Germinal center (tissue), 1 donor: ENCODE measurements at places on chromosomes 4 and X.

- peak; percentile 27 for DNase-seq
Measured at GRCh38 chrX:129823115-129823514, 20.6 kb downstream of the ZDHHC9 start.

- DNase-seq: no peak
Measured at GRCh38 chr4:104352211-104352610, 142.5 kb downstream of the CXXC4 start.

- DNase-seq: no peak
Measured at GRCh38 chrX:2503591-2504500, 3.1 kb upstream of the DHRSX start.

DNA sequence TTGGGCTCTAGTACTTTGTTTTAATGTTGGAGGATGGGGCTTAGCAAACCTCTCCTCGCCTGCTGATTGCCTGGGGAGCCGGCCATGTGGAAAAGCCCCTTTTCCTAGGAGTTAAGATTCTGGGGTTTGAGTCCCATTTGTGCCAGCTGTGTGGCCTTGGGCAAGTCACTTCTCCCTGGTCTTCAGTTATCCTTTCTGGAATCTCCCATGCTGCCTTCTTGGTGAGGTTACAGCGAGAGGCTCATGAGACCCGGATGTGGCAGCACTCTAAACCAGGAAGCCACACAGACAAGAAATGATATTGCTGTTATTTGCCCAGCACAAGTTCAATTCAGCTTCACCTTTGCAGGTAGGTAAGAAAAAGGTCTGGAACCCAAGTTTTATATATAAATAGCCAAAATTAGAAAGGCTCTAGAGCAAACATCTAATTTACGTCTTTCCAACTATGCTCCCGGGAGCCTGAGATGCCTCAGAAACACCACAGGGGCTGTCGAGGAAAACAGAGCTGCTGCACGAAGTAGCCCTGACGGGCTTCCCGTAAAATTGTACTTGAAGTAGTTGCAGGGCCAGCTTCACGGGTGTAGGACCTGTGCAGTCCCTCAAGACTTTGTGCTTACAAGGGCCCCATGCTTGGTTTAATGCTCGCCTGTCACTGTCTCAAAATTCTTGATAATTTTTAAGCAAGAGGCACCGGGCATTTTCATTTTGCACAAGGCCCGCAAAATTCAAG, 8.3 kb upstream of the SASH3 start:
- DNase-seq: no peak

- DNase-seq: no peak
Measured at GRCh38 chrX:66045894-66046293, 6.0 kb upstream of the VSIG4 start.

DNA sequence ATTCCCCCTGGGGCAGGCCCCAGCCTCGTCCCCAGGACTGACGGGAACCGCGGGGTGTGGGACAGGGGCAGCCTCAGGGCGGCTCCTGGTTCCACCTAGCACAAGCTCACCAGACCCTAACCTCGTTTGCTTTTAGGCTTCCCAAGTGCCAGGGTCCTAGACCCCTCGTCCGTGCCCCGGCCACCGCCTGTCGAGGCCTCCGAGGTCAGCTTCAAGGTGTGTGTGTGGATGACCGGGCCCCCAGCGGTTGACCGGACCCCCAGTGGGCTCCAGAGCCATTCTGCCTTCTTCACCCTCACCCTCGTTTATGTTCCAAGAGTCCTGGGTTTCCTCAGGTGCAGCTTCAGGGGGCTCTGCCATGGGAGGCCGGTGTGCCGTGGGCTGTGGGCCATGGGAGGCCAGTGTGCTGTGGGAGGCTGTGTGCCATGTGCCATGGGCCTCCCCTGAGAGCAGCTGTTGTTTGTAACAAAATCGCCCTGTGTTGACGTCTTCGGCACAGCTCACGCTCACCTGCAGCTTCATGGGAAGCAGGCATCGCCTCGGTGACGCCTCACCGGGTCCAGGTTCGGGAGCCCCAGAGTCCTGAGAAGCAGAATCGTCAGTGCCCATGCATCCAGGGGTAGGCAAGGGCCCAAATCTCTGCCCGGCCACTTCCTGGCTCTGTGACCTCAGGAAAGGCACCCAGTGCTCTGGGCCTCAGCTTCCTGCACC, 43.0 kb upstream of the HMX1 start:
- DNase-seq: no peak

GRCh38 chrX:72604705-72605104, 32.1 kb upstream of the HDAC8 start:
- no peak for DNase-seq

DNA sequence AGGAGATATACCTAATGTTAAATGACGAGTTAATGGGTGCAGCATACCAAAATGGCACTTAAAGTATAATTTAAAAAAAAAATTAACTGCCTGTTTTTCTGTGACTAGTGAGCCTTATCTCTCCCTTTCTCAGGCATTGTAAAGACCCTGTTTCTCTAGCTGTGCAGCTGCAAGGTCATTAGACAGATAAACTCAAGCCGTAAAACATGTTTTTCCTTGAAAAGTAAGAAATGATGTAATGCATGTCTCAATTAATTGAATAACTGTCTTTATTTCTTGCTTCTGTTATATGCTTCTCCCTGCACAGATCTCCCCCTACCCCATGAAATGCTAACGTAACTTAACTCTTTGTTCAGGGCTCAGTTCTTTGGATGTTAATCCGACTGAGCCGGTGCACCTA, 10.5 kb downstream of the TBC1D19 start:
- no peak for DNase-seq

- no peak for DNase-seq
Measured at GRCh38 chr4:184706453-184706852, 27.4 kb downstream of the CENPU start.

DNA sequence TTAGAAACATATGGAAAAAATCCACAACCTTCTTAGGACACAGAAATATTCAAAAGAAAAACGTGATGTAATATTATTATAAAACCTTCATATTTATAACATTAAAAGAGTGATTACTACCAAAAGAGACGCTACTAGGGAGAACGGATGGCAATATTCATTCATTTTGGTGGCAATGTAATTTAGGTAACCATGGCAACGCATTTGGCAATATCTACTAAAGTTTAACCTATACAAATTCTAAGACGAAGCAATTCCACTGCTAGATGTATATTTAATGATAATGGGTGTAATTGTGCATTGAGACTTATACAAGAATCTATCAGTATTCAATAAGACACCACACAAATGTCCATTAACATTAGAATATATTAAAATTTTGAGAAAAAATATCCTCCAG, 709.4 kb downstream of the ARAP2 start:
- DNase-seq: no peak

DNA sequence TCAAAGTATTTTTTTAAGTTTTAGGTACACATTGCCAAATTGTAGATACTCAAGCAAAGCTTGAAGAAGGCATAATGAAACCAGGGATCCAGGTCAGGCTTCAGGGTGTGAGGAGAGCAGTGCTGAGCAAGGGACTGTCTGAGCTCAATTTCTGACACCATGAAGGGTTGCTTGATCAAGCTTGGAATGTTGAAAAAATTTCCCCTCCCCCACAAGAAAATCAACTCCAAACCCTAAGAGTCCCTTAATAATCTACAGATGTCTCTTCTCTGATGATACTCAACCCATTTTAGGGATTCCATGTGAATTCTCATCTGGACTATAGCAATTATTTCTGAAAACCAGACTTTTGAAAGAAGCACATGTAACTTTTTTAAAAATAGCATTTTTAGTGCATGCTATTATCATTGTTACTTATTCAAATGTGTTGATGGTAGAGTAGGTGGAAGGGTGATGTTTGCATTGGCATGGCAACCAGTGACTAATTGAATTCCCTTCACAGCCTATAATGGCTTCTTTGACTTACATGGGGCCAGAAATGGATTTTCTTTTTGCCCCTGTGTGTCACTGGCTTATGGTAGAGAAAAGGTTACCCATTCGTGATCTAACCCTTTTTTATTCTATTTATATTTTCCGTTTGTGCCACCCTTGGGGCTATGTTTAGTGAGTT, 252.0 kb downstream of the FBXW7 start:
- no peak for DNase-seq

DNA sequence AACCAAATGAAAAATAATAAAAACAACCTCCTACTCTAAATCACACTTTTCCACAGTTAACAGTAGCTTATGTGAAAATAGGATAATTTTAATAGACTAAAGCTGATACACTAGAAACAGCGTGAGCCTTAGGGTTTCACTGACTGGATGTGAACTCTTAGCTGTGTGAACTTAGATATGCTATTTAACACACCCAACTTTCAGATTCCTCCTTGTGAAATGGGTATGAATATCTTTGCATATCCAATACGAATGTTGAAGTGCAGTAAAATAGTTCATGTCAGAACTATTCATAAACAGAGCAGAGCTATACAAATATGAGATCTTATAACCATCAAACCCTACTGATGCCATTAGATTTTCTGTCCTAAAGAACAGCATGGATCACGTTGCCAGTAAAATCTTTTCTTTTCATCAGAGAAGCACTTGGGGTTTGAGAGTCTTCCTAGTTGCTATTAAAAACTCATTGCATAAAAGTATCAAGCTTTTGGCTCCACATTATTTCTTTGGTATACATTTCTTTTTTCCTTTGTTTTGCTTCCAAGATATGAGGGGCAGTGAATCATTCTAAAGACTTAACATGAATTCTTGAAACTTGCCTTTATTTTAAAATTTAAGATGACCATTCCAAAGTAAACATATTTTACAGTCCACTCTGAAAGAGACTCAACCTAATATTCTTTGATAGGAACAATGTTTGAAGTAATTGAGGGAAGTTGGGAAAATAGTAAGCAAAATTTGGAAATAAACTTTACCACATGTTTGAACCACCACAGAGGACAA, 102.4 kb downstream of the CPE start:
- DNase-seq: no peak

DNA sequence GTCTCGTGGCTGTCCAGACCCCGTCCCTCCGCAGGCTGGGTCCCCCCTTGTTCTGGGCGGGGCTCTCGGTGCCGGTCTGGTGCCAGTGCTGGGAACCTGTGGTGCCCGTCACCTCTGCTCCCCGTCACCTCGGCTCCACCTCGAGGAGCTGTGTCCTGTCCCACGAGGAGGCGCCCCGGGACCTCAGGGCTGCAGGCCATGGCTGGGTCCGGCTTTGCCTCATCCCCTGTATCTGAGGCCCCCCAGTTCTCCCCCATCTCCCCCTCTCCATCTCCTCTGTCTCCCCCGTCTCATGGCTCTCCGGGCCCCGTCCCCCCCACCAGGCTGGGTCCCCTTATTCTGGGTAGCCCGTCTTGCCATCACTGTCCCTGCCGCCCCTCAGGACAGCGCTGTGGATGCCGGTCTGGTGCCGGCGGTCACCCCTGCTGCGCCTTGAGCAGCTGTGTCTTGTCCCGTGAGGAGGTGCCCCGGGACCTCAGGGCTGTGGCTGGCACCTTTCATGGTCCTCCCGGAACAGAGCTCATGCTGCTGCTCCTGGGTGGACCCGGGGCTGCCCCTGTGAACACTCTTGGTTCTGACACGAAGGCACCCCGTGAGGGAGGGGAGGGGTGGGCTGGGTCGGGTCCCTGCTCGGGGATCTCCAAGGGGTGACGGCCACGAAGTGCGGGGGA, 13.4 kb upstream of the GTPBP6 start:
- no peak for DNase-seq

- DNase-seq: no peak
Measured at GRCh38 chr4:168451744-168452390, 28.4 kb downstream of the DDX60L start.

DNA sequence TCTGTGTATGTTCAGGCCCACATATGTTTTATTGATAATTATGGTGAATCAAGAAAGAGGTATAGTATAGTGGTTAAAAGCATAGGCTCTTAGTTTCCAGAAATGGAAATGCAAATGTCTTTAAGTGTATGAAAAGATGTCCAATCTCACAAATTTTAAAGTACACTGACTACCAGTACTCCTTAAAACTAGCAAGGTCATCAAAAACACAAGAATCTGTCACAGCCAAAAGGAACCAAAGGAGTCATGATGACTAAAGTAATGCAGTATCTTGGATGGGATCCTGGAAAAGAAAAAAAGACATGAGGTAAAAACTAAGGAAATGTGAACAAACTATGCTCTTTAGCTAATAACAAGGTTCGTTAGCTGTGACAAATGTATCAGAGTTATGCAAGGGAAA, 661 bp upstream of the RBM41 start:
- DNase-seq: no peak

DNA sequence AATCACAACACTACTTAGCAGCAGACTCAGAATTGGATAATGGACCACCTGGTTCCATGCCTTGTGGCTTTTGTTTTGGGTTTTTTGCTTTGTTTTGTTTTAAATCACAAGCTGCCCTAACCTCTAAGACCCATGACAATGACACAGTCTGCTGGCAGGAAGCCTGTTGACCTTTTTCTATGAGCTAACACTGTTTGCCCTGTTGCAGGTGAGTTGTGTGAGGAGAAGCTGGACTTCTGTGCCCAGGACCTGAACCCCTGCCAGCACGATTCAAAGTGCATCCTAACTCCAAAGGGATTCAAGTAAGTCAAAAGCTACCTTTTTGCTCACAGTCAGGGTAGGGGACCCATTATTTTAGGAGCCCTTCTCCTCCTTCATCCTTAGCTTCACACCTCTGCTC, 110.8 kb upstream of the PACRGL start:
- no peak for DNase-seq

DNA sequence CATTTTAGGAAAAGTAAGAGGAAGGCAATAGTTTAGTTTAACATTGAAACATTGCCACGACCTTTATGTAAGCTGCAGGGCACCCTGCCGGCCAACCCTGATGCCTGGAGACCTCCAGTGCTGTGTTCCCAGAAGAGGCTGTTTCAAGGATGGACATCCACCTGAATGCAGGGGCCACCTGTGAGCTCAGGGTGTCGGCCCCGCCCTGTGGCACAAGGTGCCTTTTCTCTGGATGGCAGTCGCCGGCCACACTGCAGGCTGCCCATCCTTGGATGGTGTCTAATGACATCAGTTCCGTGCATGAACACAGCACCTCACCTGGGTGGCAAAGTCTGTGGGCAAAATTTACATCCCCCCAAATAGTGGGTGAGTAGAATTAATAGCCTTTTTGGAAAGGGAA, 180.0 kb downstream of the AFAP1 start:
- DNase-seq: no peak

DNA sequence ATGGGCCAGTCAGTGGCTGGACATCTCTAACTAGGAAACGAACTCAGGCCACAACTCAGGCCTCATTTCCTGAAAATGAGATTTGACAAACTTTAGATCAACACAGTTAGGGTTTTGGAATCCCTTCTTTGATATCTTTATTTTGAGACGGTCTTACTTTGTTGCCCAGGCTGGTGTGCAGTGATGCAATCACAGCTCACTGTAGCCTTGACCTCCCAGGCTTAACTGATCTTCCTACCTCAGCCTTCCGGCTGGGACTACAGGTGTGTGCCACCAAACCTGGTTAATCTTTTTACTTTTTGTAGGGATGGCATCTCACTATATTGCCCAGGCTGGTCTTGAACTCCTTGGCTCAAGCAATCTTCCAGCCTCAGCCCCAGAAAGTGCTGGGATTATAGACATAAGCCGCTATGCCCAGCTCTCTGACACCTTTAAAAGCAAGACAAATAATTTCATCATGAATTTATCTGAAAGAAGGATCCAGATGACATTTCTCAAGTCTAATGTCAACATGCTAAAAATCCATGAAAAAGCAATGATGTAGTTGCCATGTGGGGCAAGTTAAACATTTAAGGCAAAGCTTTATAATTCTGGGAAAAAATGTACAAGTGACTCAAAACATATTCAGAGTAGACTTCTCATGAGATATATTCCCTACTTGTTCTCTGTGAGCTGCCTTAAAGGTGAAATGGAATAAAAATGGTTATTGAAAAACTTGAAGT, 89.1 kb upstream of the CBR4 start:
- no peak for DNase-seq
